ENCODE measurements at places on chromosomes 2 and 18.

DNA sequence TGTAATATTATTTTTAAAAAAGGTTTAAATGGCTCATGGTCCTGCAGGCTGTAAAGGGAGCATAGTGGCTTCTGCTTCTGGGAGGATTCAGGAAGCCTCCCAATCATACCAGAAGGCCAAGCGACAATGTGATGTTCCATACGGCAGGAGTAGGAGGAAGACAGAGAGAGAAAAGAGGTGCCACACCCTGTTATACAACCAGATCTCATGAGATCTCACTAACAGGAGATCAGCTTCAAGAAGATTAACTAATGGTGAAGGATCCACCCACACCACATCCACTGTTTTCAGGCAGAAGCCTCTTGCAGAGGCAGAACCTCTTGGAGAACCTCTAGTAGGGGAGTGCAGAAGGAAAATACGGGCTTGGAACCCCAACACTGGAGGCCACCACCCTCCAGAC, 103.9 kb upstream of the TEKT4 start:
- DNase-seq: no peak

DNA sequence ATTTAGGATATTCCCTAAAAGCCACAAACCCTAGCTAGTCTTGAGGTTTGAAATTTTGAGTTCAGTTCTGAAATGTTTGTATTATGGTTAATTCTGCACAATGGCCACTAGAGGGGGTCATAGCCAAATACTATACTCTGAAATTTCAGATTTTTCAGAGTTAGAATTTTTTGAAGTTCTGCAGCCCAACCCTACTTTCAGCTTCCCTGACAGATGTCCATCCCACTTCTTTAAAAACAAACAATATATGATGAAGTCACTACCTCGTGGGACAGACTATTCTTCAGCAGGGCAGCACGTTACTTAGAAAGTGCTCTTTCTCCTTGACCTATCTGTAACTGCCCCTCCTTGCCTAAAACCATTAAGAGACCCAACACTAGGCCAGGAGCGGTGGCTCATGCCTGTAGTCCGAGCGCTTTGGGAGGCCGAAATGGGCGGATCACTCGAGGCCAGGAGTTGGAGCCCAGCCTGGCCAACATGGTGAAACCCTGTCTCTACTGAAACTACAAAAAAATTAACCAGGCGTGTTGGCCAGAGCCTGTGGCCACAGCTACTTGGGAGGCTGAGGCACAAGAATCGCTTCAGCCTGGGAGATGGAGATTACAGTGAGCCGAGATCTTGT, 48.2 kb upstream of the PAPOLG start:
- DNase-seq: no peak

DNA sequence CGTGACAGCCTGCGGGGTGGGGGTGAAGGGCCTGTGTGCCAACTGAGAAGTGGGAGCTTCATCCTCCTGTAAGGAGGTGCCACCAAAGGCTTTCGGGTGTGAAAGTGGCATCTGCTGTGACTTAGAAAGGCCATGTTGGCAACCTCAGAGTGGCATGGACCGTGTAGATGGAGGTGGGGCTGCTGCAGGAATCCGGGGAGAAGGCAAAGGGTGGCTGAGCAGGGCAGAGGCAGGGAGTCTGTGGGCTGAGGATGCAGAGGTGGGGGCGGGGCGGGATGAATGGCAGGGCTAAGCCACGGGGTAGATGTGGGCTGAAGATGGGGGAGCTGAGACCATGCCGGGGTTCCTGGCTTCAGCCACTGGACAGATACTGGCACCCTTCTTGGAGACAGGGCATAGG, 28.2 kb downstream of the TOGARAM2 start:
- no peak for DNase-seq

DNA sequence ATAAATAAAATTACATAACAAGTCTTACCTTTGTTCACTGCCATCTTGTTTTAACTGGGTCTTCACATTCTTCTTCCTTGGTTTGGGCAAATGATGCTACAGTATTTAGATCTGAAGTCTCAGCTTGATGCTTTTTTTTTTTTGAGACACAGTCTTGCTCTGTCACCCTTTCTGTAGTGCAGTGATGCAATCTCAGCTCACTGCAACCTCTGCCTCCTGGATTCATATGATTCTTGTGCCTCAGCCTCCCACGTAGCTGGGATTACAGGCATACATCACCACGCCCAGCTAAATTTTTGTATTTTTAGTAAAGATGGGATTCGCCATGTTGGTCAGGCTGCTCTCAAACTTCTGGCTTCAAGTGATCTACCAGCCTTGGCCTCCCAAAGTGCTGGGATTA, 53.2 kb upstream of the MAT2A start:
- no peak for DNase-seq

- DNase-seq: no peak
These were observed 292.7 kb upstream of the SLC39A10 start for GRCh38 chr2:195364015-195364965.

- no peak for DNase-seq
These were observed 118.2 kb downstream of the CLIP4 start for GRCh38 chr2:29233428-29233827.

DNA sequence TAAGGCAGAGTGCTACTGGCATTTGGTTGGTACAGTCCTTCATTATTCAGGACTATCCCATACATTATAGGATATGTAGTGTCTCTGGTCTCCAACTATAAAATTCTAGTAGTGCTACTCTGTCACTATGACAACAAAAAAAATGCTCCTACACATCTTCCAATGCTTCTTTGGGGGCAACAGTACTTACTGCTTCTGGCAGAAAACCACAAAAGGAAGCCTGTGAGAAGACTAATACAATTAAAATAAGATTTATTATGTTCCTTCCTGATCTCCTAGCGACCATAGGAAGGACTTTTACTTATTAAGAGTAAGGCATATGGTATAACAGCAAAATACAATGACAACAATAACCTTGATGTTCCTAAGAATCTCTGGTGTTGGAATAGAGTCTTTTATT, 48.4 kb upstream of the CPO start:
- no peak for DNase-seq

DNA sequence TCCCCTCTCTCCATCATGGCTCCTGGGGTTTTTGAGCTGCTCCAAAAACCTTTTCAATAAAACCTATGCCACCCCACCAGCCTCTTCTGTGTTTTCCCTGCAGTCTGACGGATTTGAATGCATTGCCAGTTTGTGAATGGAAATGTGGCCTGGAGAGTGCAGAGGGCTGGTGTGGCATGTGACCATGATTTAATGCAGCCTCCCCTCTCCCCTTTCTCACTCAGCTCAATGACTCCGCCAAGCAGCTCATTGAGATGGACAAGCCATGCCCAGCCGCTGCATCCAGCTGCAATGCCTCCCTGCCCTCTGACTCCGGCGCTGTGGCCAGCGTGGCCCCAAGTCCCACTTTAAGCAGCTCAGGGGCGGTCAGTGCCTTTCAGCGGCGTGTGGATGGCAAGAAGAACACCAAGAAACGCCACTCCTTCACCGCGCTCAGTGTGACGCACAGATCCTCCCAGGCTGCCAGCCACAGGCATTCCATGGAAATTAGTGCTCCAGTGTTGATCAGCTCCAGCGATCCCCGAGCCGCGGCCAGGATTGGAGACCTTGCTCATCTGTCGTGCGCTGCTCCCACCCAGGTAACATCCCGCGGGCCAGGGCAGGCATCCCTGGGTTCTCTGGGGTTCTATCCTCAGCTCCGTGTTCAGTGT, 215.3 kb downstream of the SEPTIN10 start:
- DNase-seq: no peak

DNA sequence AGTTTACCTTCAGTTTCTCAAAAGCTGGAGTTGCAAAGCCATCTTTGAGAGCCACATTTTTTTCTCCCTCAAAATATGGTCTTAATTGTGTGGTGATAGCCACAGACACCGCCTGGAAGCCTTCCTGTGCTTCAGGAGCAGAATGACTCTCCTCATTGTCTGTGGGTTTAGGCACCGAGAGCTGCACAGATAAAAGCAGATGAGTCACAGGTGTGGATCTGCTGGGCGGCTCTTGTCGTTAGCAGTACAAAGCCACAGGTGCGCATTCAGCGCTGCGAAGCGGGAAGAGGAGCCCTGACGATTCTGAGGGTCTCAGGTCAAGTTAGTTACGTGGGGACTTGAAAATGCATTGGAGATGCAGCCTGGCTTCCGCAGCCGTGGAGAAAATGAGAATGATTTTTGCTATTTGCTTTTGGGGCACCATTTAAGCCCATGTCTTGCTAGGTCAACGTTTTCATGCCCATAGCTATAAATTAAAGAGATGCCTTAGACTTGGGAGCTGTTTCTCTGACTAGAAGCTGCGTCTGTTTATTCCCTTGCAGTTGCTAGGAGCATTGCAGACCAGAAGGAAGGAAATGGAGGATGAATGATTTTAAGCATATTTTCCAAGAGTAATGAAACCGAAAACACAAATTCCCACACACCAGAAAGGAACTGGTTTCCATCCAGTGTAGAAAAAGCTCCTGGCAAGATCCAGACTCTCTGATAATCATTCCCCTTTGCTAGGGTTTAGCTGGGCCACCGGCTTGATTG, 51.5 kb downstream of the KLHL29 start:
- no peak for DNase-seq

- DNase-seq: no peak
These were observed 58.5 kb downstream of the PKDCC start for GRCh38 chr2:42106257-42106816.

- DNase-seq: no peak
These were observed 241.1 kb upstream of the MMADHC start for GRCh38 chr2:149828520-149829210.

- no peak for DNase-seq
These were observed 22.1 kb upstream of the CNGA3 start for GRCh38 chr2:98324181-98324580.

- DNase-seq: peak; percentile 58
These were observed 27.2 kb upstream of the PTPN2 start for GRCh38 chr18:12911025-12911928.

DNA sequence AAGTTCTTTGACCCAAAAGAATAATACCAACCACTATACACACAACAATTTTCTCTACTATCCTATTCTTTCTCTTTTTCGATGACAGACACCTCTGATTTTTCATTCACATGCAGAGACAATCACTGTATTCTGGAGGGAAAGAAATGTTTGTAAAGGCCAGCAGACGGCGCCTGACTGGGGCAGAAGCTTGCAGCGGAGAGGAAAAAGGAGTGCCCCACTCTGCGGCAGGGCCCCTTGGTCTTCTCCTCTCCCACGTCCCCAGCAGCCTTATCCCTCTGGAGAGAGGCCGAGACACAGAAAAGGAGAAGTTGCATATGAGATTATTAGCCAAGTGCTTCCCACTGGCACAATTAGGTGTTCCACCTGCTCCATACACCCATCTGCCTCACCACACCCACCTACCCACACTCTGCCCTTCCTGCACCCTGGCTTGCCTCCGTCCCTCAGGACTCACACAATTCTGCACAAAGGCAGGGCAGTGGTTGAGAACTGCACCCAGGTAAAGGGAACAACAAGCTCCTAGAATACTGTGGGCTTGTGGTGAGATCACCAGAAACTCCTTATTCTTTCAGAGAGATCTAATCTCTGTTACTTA, 687.3 kb downstream of the NRXN1 start:
- no peak for DNase-seq

DNA sequence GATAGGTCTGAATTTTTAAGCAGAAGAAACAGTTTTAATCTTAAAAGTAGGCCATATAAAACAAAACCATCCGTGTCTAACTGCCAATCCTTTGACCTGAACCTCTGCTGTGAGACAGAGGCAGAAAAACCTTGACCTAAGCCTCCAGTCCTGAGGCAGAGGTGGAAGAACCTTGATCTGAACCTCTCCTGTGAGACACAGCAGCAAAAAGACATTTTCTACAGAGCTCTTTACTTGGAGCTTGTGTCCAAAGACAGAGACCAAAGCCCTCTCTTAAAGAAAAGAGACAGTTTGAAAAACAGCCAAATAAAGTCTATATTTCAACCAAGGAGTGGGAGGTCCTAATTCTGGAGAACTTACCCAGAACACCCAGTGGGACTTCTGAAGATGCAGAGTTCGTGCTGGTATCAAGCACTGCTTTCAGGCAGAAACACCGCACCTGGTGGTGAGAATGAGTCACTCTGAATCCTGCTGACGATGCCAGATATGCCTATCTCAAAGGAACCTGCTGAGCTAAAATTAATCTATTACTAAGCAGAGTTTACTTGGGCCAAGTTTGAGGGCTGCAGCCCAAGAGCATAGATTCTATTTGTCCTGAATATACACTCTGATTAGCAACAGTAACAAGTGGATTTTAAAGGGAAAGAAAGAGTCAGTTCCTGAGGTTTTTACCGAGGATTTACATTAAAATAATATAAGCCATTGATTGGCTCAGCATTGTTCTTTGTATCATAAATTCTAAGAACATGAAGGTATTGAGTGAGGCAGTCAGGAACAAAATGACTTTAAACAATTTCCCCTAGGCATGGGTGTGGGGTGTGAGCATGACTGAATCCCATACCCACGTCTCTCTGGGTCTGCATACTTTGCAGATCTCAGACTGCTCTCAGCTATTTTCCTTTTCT, 806.4 kb downstream of the TRIB2 start:
- DNase-seq: no peak

- DNase-seq: no peak
These were observed 4.4 kb downstream of the SPATA3 start for GRCh38 chr2:231000211-231000904.

All from CD8-positive, alpha-beta T cell (primary cell).